ENCODE measurements at places on chromosomes 7 and 10.

DNA sequence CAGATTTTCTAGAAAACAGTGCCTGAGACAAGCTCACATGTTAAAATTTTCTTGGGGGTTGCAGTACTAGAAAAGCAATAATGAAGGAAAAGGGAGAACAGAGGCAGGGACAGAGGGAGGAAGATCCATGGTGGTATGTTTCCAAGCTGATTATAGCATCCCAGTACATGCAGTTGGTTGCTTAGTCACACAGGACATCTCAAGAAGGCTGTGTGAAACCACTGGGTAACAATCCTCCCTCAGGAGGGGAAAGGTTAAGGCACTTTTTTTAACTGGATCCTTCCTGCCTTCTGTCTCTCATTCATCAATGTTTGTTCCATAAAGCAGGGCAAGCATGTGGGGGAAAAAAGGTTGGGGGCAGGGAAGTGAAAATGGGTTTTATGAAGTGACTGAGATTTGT lies 6.1 kb upstream of the IMMP2L start:
- no peak for DNase-seq

DNA sequence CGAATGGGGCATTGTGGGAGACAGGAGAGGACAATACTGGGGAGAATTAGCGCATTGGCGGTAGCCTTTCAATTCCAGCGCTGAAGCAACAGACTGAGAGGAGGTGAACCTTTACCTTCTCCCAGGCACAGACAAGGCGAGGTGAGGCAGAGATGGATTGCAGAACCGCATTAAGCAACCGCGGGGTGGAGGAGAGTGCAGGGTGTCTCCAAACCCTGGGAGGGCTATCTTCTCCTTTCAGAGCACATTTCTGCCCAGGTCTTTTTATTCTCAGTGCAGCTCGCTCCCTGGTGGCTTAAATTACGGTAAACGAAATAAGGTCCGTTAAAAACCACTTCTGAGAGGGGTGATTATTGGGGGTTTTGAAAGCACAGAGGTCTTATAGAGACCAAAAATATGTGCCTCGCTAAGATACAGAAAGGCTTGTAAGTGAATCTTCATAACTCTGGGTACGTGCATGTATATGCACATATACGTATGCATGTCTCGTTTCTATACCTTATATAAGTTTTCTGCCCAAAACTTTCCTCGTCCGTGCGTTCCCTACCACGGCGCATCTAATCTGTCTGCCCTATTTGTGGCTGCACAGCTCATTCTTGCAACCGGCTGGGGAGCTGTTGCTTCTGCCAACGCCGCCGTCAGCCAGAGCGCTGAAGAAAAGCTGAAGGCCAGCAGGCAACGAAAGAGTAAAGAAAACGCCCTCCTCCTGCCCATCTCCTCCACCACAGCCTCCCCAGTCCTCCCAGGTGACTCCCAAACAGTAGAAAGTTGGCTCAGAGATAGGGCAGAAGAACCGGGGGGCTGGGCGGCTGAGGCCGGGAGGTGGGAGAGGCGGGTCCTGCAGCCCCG lies 895 bp upstream of the ZNF804B start:
- DNase-seq: no peak

GRCh38 chr7:96953676-96954513 lies 51.5 kb upstream of the DLX6 start:
- no peak for DNase-seq

- DNase-seq: no peak
Observed at GRCh38 chr7:47571331-47572093, 10.4 kb downstream of the TNS3 start.

GRCh38 chr10:124385627-124386185 lies 33.0 kb downstream of the OAT start:
- DNase-seq: no peak

- DNase-seq: peak; percentile 28
Observed at GRCh38 chr10:61987951-61988379, 86.5 kb downstream of the ARID5B start.

- DNase-seq: no peak
Observed at GRCh38 chr7:34091321-34091917, 186.1 kb downstream of the BMPER start.

GRCh38 chr10:97180363-97180755 lies 5.4 kb downstream of the SLIT1 start:
- DNase-seq: no peak

DNA sequence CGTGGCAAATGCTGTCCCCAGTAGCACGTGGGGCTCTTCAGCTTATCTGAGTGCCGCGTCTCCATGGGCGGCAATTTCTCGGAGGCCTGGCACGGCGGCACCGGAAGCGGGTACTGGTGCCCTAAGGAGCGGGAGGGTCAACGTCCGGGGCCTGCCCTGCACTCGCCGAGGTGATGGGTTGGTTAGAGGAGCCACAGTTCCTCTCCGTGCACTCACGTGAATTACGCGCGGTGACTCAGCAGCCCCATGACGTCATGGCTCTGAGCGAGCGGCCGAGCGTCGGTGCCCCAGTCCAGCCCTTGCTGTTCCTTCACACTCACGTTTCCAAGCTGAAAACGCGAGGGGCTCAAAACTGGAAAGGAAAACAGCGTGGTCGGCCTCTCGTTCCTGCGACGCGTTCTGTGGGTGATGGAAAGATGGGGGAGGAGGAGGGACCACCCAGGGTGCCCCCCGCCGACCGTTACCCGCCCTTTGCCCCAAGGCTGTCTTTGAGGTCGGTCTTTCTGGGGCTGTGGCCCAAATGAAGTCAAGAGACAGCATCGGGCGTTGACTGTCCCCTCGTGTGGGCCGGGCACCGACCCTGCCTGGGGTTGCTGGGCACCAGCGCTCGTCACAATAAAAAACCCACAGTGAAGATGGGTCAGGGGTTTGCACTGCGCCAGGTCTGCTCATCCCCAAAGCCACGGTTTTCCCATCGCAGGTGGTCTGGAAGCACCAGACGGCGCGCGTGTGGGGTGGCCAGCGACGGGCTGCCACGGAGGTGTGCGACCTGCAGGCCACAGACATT lies 70.4 kb upstream of the CFAP46 start:
- DNase-seq: peak; percentile 31

DNA sequence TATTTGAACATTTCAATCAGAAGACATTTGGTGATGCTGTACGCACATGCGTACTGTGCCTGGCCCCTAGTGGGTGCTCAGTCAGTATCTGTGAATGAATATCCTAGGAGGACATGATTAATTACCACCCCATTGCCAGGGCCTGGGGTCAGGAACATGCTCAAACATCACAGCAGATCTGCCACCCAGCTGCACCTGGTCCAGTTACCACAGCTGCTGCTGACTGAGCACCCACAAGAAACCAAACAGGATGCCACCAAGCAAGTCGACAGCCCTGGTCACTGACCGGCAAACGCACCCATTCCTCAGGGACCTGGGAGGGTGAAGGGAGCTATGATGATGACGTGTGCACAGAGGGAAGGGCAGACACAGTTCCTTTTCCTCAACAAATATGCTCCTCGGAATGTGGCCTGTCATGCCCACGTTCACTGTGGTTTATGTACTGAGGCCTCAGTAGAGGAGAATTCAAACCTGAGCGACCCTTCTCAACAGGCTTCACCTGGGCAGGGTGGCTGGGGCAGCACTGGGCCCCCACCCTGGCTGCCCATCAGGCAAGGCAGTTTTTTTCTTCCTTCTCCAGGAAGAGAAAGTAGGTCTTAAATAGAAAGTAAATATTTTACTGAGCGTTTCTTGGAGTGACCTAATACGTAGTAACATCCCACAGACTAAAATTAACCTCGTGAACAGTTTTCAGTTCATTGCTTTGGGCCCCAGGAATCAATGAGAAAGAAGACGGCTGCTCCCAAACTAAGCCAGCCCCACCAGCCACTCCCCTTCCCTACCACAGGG lies 13.4 kb downstream of the CTBP2 start:
- no peak for DNase-seq

DNA sequence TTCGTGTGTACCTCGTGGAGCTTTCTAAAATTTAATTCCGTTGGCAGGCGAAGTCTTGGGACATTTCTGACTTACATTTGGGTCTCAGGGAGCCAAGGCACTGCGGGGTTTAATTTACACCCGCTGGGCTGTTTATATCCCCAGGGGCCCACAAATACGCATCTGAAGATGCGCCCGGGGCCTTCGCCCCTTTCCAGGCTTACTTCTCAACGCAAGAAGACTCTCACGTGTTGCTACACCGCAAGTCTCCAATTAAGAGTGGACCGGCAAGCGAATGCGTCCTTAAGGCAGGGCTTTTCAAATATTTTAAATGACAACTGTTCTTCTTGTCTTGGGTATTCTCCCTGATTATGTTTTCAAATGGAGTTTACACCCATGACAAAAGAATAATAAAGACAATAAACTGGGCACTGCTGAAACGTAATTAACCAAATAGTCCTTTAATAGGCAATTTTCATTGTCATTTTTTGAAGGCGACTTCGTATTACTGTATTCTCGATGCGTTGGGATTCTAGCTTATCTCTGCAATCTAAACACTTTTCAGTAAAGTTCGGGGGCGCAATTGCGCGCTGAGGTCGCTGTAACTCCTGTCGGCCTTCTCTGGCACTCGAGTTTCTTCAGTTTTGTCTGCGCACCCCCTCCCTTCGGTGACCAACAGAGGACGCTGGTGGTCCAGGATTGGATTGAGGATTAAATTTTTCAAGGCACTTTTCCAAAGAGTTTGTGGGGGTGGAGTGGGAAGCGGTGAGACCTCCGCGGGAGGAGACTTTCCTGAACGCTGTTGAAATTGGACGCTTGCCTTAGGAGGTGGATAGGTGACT lies 837 bp upstream of the IGFBP3 start:
- no peak for DNase-seq

- no peak for DNase-seq
Observed at GRCh38 chr10:43970018-43970698, 321.5 kb upstream of the ZNF32 start.

DNA sequence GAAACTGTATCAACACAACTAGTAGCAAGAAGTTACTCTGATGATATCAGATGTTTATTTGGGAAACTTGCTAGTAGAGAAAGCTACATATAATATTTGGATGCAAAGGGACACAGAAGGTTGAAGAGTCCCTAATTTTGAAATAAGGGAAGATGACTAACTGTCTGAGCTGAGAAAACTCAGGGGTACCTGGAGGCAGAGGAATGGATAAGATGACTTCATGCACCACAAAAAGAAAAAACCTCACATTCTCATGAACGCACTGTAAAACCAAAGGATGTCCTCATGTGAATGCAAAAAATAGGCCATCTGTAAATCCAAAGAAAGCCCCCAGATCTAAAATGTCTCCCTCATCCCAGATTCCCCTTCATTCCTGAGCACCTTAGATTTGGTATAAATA lies 29.3 kb downstream of the PRSS2 start:
- no peak for DNase-seq

- DNase-seq: no peak
Observed at GRCh38 chr7:70082099-70082611, 483.9 kb downstream of the AUTS2 start.

DNA sequence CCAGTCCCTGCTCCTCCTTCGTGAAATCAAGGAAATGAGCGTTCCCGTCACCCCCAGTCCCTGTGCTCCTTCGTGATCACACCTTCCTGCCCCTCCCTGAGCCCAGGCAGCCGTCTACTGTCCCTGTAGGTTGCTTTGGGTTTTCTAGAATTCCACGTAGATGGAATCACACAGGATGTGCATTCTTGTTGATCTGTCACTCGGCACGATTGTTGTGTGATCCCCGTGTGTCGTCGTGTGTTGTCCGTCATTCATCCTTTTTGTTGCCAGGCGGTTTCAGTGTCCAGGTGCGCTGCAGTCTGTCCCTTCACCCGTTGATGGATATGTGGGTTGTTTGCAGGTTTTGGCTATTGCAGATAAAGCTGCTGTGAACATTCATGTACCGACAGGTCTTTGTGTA lies 9.4 kb downstream of the MTG1 start:
- no peak for DNase-seq

All from naive thymus-derived CD4-positive, alpha-beta T cell (primary cell).